ENCODE measurements at places on chromosomes 2 and 18.
A peak's percentile ranks its signal among the peaks of the same experiment; 100 is the strongest.

- no peak for DNase-seq
Measured at GRCh38 chr18:23752796-23753195, 63.5 kb downstream of the LAMA3 start.

DNA sequence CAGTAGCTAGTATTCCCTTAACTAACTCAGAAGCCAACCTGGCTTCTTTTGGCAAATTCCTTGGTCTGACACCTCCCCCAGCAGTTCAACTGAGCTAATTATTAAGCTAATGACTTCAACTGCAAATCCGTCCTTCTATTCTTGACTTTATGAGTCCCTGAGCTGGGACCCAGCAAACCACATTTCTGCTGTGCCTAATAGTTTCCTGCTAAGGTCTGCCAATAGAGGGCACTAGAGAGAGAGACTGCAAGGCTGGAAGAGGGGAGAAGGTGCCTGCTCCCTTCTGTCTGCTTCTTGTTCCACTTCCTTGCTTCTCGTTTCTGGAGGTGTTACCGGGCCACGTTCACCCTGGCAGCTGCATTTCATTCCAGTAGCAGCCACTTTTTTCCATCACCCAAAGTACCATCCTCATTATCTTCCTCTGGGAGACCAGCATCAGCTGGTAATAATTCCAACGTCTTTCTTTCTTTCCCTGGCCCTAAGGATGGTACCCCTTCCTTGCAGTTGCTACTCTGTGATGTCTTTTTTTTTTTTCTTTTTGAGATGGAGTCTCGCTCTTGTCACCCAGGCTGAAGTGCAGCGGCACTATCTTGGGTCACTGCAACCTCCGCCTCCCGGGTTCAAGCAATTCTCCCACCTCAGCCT, 352.0 kb downstream of the TNS1 start:
- peak; percentile 3 for DNase-seq

DNA sequence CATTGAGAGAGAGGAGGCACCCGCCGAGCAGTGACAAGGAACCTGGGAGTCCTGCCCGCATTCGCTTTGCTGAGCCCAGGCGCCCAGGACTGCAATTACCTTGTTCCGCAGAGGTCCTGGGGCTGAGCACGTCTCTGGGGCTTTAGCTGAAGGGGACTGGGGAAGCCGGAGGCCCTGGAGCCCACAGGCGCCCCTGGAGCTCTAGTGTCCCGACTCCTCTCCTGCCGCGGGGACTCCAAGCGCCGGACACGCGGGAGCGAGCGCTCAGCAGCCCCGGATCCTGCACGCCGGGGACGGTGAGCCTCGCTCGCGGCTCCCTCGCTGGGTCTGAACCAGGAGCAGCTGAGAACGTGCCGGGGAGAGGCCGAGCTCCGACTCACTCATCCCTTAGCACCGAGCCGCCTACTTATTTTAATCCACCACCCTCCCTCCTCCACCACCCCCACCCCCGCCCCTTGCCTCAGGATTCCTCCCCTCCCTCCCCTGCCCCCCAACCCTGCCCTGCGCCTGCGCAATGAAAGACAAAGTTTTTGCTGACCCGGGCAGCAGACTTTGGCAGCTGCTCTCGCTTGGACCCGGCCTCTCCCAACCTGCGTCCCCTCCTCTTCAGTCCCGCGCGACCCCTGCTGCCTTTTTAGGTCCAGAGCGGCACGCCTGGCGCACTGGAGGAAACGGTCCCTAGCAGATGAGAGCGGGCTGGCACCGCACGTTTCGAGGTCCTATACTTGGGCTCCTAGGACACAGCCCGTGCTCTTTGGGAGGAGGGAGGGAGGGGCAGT, at the start of gene OSR1:
Gene OSR1 (minus strand): TSS at position 382 of the 779 bp plus-strand sequence. CDS start 4,818 bp downstream, outside the sequence.
- DNase-seq = no peak

DNA sequence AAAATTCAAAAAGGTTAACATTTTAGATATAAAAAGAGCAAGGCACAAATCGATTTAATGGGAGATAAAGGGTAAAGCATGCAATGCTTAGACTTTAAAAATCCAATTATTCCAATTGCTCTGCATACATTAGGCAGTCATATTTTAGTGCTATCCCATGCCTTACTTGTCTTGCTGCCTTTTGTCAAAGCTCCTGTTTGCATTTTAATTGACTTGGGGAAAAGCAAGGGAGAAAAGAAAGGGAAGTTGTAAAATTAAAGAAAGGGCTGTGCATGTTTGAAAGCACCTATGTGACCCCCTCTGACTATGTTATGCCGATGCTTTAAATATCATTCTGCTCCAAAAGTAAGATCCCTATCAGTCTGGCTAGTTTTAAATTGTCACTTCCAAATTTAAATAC, 193.7 kb upstream of the VWC2L start:
- no peak for DNase-seq

GRCh38 chr2:75311521-75311920, 112.2 kb upstream of the TACR1 start:
- DNase-seq = no peak

GRCh38 chr2:22807872-22808271, 577.1 kb upstream of the KLHL29 start:
- no peak for DNase-seq

DNA sequence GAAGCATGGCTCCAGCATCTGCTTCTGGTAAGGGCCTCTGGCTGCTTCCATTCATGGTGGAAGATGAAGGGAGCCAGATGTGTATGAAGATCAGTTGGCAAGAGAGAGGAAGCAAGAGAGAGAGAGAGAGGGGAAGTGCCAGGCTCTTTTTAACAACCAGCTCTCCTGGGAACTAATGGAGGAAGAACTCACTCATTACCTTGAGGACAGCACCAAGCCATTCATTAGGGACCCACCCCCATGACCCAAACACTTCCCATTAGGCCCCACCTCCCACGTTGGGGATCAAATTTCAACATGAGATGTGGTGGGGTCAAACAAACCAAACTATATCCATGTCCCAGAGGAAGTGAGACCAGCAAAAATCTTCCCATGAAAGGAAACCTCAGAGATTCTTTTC, 124.8 kb upstream of the SIX2 start:
- DNase-seq = no peak

DNA sequence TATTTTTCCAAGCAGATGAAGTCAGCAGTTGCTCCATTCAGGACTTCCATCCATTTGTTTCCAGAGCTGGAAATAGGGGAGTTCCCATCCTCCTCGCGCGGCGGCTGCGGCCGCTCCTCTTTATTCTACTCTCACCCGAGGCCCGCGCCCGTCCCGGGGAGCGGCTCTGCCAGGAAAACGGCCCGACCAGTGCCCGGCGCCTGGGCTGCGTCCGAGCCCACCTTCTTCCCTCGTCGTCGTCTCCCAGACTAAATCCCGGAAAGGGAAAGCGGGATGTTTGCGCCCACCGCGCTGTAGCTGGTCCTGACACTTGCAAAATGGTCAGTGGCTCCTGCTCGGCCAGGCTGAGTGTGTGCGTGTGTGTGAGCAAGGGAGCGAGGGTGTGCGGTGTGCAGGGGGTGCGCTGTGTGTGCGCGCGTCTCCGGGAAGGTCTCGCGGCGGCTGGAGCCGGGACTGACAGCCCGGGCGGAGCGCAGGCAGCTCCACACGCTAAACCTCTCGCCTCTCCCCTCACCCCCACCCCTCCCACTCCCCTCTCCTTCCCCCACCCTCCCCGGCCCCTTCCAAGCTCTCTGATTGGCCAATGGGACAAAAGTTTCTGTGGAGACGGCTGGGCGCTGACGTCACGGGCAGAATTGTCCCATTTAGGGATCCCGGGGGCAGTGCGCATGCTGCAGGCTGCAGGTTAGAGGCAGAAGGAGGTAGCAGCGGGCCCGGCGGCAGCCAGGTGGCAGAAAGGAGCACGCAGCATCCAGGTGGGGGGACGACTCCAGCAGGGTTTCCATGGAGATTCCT, at the start of gene NOL4:
Gene NOL4 (minus strand): TSS at position 491 of the 795 bp plus-strand sequence. CDS start 1,660 bp downstream, outside the sequence.
- DNase-seq = no peak

- no peak for DNase-seq
Measured at GRCh38 chr2:102585847-102586404, 33.4 kb upstream of the SLC9A2 start.

- DNase-seq = no peak
Measured at GRCh38 chr18:47520263-47520662, 268.8 kb upstream of the SKOR2 start.

GRCh38 chr2:163266772-163267171, 428.2 kb upstream of the KCNH7 start:
- DNase-seq = no peak

DNA sequence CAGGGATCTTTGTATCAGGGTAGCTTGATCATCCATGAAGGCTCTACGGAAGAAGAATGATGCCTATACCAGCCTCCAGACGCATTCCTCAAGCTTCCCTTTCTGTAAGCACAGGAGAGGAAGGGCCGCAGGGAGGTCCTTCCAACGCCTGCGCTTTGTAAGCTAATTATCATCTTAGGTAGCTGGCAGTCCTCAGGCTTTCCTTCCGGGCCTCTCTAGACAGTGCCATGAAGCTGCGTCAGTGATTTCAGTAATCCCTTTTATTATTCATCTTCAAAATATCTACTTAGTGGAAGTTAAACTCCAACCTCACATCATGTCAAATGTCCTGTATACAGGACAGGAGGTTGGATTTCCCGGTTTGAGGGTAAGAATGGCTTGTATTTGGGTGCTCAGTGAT, 92.3 kb downstream of the ETAA1 start:
- DNase-seq = no peak

DNA sequence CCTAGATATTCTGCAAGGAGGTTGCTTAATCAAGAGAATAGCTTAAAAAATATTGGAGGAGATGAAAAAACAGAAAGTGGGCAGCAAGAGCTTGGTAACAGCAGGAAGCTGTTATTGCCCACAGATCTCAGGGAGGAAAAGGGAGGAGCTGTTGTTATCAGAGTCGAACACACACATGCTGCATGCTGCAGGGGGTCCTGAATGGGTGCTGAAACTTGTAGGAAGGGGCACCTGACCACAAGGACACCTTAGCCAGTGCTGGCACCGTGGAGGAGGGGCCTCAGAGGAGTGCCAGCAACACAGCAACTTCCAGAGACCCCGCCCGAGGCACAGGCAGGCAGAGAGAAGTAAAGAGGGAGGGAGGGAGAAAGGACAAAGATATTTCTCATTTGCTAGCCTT, 332.9 kb downstream of the SOCS6 start:
- DNase-seq = no peak

Data from stimulated activated CD4-positive, alpha-beta T cell treated with anti-CD3 and anti-CD28 coated beads, TNF-alpha, amount 100 ng/mL, for 24 hours (primary cell).